Activated naive CD4-positive, alpha-beta T cell treated with anti-CD3 and anti-CD28 coated beads, Interleukin-2, amount 10 ng/mL, durations not matched to agents 7 days and 5 days (primary cell): ENCODE measurements at places on chromosomes 7 and 10.
A peak's percentile ranks its signal among the peaks of the same experiment; 100 is the strongest.

- peak; percentile 39 for DNase-seq
These were observed 13.1 kb downstream of the ADGRA1 start for GRCh38 chr10:133100706-133101415.

- DNase-seq: no peak
These were observed 215.4 kb upstream of the PRSS1 start for GRCh38 chr7:142533920-142534319.

DNA sequence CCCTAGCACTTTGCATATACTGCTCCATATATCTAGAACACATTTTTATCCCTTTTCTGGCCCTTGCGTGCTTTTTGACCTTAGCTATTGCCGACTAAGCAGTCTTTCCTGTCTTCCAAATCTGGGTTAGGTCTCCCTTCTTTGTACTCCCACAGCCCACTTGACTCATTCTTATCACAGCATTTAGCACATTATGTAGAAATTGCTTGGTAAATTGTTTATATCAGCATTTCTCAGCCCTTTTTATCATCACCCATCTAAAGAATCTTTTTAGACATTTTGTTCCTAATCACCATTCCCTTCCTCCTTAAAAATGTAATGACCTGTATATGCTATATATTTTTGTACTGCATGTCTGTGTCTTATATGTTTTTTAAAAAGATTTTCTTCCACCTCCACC is 101.7 kb downstream of the SDHAF3 start:
- DNase-seq: no peak

DNA sequence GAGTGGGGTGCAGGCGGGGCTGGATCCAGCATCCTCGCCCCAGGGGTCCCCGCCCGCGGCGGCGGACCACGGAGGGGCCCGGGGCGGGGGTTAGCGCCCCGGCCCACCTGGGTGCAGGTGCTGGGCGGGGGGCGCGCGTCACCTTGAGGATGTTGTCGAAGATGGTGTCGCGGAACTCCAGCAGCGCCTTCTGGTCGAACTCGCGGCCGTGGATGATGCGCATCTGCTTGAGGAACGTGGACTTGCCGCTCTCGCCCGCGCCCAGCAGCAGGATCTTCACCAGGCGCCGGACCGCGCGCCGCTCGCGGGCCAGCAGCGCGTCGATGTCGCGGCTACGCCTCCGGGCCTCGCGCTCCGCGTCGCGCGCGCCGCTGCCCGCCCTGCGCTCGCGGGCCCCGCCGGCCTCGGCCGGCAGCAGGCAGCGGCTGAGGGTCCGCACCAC is 376 bp downstream of the GNA12 start:
- DNase-seq: peak; percentile 64

- no peak for DNase-seq
These were observed 7.3 kb upstream of the TARP start for GRCh38 chr7:38280707-38281106.

DNA sequence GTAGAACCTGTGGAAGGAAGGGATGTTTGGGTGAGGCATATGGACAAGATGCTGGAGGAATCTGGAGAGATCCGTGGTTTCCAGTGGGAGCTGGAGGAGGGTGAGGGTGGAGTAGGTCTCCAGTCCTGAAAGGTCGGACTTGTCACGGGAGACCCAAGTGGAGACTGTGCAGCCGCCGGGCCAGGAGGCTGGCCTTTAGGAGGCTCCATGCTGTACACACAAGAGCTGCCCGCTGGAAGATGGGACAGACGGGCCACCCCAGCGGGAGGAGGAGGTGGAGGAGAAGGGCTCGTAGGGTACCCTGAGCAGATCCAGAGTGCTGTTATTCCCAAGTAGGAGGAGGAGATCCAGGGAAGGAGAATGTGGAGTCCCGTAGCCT is 106.7 kb downstream of the NKX6-2 start:
- DNase-seq: peak; percentile 14

- no peak for DNase-seq
These were observed 181.4 kb downstream of the JCAD start for GRCh38 chr10:29877793-29878491.

- DNase-seq: no peak
These were observed 287.2 kb downstream of the HGF start for GRCh38 chr7:81482600-81483186.

GRCh38 chr7:132078891-132079735 is 497.2 kb downstream of the PLXNA4 start:
- DNase-seq: no peak

GRCh38 chr7:151424799-151425198 is 15.0 kb upstream of the WDR86 start:
- DNase-seq: no peak

DNA sequence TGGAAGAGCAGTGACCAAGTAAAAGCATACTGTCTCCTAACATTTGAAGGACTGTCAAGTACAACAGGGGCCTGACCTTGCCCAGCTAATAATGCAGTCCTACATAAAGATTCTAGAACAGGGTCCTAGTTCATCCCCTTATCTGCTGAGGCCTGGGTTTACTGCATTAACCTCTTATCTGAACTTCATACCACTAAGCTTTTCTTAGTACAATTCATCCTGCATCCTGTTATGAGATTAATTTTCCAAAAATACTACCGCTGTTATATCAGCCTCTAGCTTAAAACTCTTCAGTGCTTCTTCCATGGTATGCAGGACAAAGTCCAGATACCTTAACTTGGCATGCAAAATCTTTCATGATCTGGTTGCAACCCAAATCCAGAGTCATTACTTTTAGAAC is 72.5 kb downstream of the CHRM2 start:
- no peak for DNase-seq

GRCh38 chr10:77586719-77587415 is 50.7 kb downstream of the KCNMA1 start:
- DNase-seq: no peak

GRCh38 chr7:100680576-100681271 is 7.2 kb downstream of the GNB2 start:
- no peak for DNase-seq

DNA sequence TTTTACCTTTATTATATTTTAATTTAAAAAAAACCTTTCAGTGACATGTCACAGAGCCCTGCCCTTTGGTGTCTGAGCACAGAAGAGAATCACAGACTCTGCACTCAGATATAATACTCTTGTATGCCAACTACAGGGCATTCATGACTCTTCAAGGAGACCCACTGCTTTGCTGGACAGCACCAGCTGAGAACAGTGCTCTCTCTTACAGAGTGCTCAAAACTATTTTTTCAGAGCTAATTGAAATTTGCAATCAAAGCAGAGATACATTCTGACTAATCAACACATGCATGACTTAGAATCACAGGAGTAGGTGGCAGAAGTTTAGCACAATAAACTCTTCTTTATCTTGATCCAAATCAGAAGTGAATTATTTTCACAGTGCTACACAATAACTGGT is 99.1 kb downstream of the OSBPL3 start:
- DNase-seq: no peak

GRCh38 chr10:113947184-113948041 is 93.0 kb downstream of the NHLRC2 start:
- no peak for DNase-seq

DNA sequence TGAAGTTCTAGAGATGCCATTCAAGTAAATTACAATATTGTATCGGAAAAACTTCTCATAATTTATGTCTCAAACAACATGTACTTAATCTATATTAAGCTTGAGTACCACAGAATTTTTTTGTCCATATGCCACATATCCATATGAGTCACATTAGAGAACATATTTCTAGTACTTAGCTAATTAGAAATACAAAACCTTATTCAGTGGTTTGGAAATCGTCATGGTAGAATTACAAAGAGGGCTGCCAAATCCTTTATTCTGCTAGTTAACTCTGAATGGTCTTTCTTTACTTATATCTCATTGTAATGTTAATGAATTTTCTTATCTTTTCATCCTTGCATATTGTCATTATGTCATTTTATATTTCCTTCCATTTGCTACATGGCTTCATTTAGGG is 9.0 kb upstream of the VIM start:
- no peak for DNase-seq

DNA sequence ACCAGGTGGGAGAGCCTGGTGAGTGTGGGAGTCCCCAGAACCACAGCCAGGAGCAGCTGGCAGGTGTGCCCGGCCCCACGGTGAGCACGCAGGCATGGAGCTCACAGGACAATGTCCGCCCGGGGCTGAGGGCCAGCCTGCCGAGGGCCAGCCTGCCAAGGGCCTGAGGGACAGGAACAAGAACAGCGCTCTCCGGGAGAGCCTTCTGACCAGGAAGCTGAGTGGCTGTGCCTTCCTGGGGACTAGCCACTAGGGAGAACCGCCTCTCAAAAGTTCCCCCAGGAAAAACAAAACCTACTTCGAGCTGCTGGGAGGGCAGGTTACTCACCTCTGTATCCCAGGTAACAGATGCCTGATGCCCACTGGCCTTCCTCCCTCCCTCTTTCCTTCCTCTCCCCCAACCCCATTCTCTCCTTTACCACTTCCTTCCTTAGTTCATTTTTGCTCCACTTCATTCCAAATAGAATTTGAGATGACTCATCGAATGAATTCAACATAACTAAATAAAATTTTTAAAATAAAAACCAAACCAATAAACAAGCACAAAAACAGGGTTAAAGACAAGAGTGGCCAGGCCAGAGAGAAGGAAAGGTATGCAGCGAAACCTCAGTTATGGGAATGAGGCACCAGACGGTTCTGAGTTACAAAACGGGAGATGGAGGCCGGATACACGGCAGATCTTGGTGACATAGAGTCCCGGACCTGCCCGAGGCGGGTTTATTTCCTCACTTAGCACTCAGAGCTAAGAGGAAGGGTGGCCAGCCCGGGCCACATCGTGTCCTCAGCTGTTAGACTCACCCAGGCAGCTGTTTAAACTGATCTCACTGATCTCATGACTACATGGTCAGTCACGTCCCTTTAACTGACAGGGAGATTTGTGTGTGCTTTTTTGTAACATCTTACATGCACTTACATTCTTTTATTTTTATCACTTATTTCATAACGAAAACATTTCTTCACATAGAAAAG is 128.5 kb downstream of the TNS3 start:
- no peak for DNase-seq

DNA sequence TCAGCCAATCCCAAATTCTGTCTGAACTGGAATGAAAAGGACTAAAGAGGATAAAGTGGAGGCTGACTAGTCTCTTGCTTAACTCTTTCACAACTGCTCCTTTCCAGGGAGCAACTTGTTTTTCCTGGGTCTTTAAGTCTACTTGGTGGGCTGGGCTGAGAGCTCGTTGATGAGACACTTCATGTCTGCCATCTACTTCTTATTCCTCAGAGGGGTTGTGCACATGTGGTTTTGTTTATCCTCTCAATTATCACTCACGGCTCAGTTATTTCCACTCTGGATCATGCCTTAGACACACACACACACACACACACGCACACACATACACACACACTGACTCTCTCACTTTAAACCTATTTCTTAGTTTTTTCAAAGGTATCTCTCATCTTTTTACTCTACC is 298.6 kb upstream of the MTPN start:
- no peak for DNase-seq

- DNase-seq: no peak
These were observed 15.9 kb upstream of the FAM241B start for GRCh38 chr10:69614130-69614529.

GRCh38 chr7:38291117-38291647 is 17.7 kb upstream of the TARP start:
- no peak for DNase-seq

GRCh38 chr10:66353422-66353821 is 572.4 kb upstream of the LRRTM3 start:
- DNase-seq: no peak

- DNase-seq: no peak
These were observed 27.2 kb downstream of the LSM5 start for GRCh38 chr7:32462977-32463376.

- no peak for DNase-seq
These were observed 29.3 kb upstream of the RNF32 start for GRCh38 chr7:156611014-156612010.

- DNase-seq: no peak
These were observed 12.1 kb upstream of the CUBN start for GRCh38 chr10:17141504-17142229.

GRCh38 chr7:130943336-130943901 is 209.4 kb upstream of the KLF14 start:
- no peak for DNase-seq

DNA sequence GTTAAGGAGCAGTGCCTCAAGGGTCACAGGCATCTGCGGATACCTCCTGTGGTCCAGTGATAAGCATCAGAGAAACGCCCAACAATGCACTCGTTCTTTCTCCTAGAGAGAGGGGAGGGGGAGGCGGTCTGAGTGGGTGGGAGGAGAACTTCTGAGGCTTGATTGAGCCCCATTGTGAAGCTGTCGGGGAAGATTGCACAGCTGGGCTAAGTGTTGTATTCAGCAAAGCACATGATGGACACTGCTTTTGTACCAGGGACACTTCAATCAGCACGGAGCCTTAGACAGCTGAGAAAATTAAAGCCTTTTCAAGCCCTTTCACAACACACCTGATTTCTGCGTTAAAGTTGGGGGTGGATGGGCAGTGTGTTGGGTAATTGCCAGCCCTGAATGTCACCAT is 230.3 kb upstream of the GHITM start:
- DNase-seq: no peak

- DNase-seq: peak; percentile 58
These were observed 21.9 kb upstream of the VSIR start for GRCh38 chr10:71795248-71795647.

DNA sequence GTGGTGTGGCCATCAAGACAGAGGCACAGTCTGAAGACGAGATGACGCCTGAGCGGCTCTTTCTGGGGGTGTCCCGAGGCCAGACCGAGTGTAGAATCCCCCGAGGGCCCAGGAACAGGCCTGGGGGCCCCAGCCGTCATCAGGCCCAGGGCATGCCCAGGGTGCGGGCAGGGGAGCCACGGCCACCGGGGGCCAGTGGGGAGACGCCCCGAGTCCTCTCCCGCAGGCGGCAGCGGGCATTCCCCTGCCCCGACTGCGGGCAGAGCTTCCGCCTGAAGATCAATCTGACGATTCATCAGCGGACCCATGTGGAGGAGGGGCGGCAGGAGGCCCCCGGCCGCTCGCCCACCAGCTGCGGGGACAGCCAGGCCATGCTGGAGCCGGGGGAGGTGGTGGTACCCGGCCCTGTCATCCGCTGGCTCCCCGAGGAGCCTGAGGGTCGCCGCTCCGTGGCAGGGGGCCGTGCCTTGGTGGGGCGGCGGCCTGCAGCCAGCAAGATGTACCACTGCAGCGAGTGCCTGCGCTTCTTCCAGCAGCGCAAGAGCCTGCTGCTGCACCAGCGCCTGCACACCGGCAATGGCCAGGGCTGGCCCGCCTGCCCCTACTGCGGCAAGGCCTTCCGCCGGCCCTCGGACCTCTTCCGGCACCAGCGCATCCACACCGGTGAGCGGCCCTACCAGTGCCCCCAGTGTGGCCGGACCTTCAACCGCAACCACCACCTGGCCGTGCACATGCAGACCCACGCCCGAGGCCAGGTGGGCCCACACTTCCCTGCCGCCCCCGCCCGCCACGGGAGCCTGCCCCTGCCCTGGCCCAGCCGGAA is 19.7 kb downstream of the ZNF783 start:
- no peak for DNase-seq

GRCh38 chr7:94250124-94250523 is 144.6 kb upstream of the COL1A2 start:
- no peak for DNase-seq

DNA sequence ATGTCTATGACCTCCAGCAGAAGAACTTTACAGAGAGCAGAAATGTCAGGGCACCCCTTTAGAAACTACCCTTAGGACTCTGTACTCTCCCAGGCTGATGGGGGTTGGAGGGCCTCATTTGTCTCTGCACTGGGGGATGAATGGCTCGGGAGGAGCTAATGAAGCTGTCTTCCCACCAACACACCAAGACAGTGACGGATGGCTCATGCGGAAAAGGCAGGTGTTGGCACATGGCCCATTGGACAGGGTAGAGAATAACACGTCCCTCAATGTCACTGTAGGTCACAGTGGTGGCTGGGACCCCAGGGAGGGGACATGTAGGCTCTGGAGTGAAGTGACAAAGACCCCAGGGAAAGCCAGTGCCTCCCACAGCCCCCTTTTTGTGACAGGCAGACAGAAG is 64.0 kb upstream of the PCBD1 start:
- DNase-seq: no peak
